Karpas-422 (cell line): ENCODE measurements at places on chromosomes 4 and X.

- H3K27ac ChIP-seq = no peak overlapping the region
- no peaks in the 10 kb centered on the region for H3K27me3 ChIP-seq
- no peaks in the 10 kb centered on the region for H3K4me1 ChIP-seq
These were observed 67.0 kb upstream of the AGA start for GRCh38 chr4:177509226-177509745.

GRCh38 chrX:115913575-115913974, 257.0 kb upstream of the AGTR2 start:
- H3K27ac ChIP-seq = peak overlapping the region; percentile 95
- H3K4me1 ChIP-seq = peaks cover 34% of the 10 kb centered on the region
- H3K36me3 ChIP-seq = no peaks in the 10 kb centered on the region
- H3K4me3 ChIP-seq = peak overlapping the region; percentile 15; the same call in 1 of the 2 replicates

GRCh38 chr4:124067046-124067445, 645.5 kb downstream of the ANKRD50 start:
- DNase-seq = no peak
- H3K27ac ChIP-seq = no peak overlapping the region
- no peaks in the 10 kb centered on the region for H3K4me1 ChIP-seq
- H3K4me3 ChIP-seq = no peak overlapping the region
- no peaks in the 10 kb centered on the region for H3K36me3 ChIP-seq
- no peaks in the 10 kb centered on the region for H3K27me3 ChIP-seq

- H3K27me3 ChIP-seq = no peaks in the 10 kb centered on the region
- peaks cover 6% of the 10 kb centered on the region; the same call in 1 of the 2 replicates for H3K36me3 ChIP-seq
- no peak overlapping the region for H3K27ac ChIP-seq
- H3K4me1 ChIP-seq = no peaks in the 10 kb centered on the region
- DNase-seq = no peak
These were observed 26.3 kb downstream of the PRPS2 start for GRCh38 chrX:12817528-12817927.

- H3K27ac ChIP-seq = no peak overlapping the region
- no peak for DNase-seq
- no peaks in the 10 kb centered on the region for H3K27me3 ChIP-seq
- peaks cover 4% of the 10 kb centered on the region; the same call in 1 of the 2 replicates for H3K4me1 ChIP-seq
These were observed 13.8 kb upstream of the TXLNG start for GRCh38 chrX:16772460-16772859.

DNA sequence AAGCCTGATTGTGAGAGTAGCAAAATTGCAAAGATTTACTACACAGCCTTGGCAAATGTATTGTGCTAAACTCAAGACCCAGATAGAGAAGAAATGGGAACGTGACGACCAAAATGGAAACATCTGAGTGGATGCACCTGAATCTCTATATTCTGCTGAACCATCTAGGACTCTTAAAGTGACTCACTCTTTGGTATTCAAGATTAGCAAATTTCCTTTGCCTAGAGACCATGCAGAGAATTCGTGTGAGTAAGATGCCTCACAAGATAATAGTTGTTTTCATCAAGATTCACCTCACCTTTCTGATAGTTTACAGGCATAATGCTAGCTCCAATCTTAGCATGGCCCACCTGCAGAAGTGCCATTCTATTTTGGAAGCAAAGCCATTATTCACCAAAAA, 14.4 kb upstream of the ATOH1 start:
- no peak overlapping the region for H3K4me3 ChIP-seq
- no peaks in the 10 kb centered on the region for H3K36me3 ChIP-seq
- no peaks in the 10 kb centered on the region for H3K27me3 ChIP-seq
- no peaks in the 10 kb centered on the region for H3K4me1 ChIP-seq

DNA sequence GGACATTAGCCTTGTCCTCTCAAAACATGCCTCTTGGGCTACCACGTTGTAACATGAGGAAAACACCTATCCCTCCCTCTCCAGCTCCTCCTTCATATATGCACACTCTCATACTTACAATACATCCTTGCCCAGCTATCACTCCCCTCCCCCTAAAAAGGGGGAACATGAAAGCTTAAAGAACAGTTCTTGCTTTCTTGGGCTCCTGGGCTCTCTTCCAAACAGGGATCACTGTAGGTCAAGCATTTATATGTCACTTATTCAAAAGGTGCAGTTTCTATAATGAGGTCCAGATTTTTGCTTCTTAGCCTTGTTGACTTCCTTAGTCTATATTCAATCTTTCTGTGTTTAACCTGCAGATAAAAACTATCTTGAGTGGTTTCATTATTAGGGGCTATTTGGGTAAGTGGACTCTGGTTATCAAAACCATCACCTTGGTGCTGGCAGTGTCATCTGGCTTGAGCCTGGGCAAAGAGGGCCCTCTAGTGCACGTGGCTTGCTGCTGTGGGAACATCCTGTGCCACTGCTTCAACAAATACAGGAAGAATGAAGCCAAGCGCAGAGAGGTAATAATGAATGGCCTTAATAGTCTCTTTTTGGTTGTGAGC, 119.4 kb downstream of the AKAP4 start:
- no peak overlapping the region for H3K4me3 ChIP-seq
- no peak overlapping the region for H3K27ac ChIP-seq
- peak; percentile 51 for DNase-seq
- H3K27me3 ChIP-seq = no peaks in the 10 kb centered on the region
- no peaks in the 10 kb centered on the region for H3K4me1 ChIP-seq

DNA sequence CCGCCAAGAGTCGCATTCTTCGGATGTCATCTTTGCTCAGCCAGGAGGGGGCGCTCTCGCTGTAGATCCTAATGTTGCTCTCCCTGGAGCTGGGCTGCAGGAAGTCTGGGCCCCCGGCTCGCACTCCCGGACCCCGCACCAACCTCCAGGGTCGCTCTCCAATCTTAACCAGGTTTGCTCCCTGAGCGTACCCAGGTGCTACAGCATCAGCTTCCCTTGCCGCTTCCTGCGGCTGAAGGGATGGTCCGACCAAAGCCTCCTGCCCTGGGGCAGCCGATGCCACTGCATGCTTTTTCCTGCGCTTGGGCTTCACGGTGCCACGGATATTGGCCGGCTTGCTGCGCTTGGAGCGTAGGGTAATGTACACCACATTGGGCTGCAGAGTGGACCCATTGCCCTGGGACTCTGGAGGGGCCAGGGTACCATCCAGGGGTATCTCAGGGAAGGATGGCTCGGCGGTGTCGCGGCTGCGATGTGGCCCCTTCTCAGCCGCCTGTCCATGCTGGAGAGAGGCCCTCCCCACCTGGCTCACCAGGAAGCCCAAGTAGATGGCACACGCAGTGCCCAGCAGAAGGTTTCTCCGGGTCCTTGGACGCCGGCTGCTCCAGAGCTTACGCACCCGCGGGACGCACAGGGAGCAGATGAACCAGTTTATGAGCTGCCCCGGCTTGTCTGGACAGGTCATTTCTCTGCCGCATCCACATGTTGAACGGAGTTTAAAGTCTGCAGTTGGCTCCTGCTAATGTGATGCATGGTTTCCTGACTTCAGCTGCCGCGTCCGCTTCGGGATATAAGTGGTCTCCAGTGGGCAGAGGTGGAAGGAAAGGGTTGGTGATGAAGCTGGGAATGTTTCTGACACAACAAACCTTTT, 1.9 kb downstream of the GASK1B start:
- H3K27ac ChIP-seq = no peak overlapping the region
- H3K4me1 ChIP-seq = peaks cover 12% of the 10 kb centered on the region
- H3K27me3 ChIP-seq = no peaks in the 10 kb centered on the region; the same call in none of the 2 replicates
- H3K4me3 ChIP-seq = no peak overlapping the region
- H3K36me3 ChIP-seq = no peaks in the 10 kb centered on the region

DNA sequence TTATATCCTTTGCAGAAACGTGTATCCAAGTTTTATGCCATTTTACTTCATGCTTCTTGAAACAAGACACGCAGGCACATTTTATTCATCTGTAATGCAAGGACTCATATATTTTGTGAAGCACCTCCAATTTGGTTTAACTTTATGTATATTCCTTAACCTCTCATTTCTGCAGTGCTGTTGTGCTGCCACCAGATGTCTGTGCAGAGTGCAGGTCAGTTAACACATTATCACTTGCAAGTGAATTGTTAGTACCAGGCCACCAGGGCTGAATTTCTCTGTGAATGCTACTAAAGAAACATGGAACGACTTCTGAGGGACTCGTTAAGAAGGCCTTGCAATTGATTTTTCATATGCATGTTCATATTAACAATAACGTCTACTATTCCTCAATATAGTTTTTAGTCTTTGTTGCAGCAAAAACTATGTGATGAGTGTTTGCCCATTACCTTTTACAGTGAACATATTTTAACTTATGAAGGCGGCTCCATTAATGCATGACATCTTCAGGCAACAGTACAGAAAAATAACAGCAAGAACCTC, 770.3 kb downstream of the NLGN4X start:
- peak; percentile 72 for DNase-seq
- H3K27ac ChIP-seq = no peak overlapping the region
- H3K27me3 ChIP-seq = no peaks in the 10 kb centered on the region
- no peak overlapping the region for H3K4me3 ChIP-seq
